ENCODE measurements at places on chromosomes 5 and 9. TPM values are rescaled to one million over a fixed set of nuclear protein-coding genes. Genes with fewer than 3 reads are reported as not detected.

Gene ARID3C
- total RNA-seq = 0.50 TPM

Gene INSL4
- not detected for total RNA-seq

Gene MAPKAP1
- total RNA-seq = 72.5 TPM

Gene GRXCR2
- not detected for total RNA-seq

Gene EGFLAM
- total RNA-seq = 0.93 TPM

Gene SPATA31D4
- not detected for total RNA-seq

Gene GARIN3
- not detected for total RNA-seq

Gene RNF224
- under 0.01 TPM for total RNA-seq

Gene BARHL1
- total RNA-seq = not detected

Gene RAB3C
- total RNA-seq = not detected

Gene GFI1B
- not detected for total RNA-seq

Gene GLRA1
- total RNA-seq = not detected

Gene MARCHF3
- total RNA-seq = 0.36 TPM

Gene IL9
- total RNA-seq = not detected

Gene TMEM174
- not detected for total RNA-seq

Gene SPINK4
- total RNA-seq = not detected

Gene ABCA2
- total RNA-seq = 4.1 TPM

Gene ANKRD31
- 0.34 TPM for total RNA-seq

Gene HAND1
- total RNA-seq = not detected

Gene ALDH1A1
- total RNA-seq = 32.2 TPM

Gene ZNG1C
- total RNA-seq = 41.4 TPM

Gene SLC12A7
- 3.1 TPM for total RNA-seq

Gene OLFM1
- total RNA-seq = not detected

Gene IL3
- not detected for total RNA-seq

Gene NRG2
- total RNA-seq = under 0.01 TPM

Gene ABHD17B
- 29.6 TPM for total RNA-seq

Gene OBP2B
- total RNA-seq = not detected

Gene SUSD3
- 0.78 TPM for total RNA-seq

Gene SVEP1
- total RNA-seq = under 0.01 TPM

Measured in nasal cavity respiratory epithelium epithelial cell of viscerocranial mucosa (primary cell).